Muscle of leg (tissue), 16 donors: ENCODE measurements at places on chromosomes 1 and 21. TPM values are rescaled to one million over a fixed set of nuclear protein-coding genes. Genes with fewer than 3 reads are reported as not detected.

Gene COA6
- polyA plus RNA-seq, result 31.7 TPM

Gene FCRL3
- polyA plus RNA-seq, result not detected

Gene THEM5
- 0.25 TPM for polyA plus RNA-seq

Gene ST6GALNAC5
- 2.2 TPM for polyA plus RNA-seq

GRCh38 chr1:223873044-223873443 is 27.3 kb upstream of the TP53BP2 start:
- no peak for DNase-seq

DNA sequence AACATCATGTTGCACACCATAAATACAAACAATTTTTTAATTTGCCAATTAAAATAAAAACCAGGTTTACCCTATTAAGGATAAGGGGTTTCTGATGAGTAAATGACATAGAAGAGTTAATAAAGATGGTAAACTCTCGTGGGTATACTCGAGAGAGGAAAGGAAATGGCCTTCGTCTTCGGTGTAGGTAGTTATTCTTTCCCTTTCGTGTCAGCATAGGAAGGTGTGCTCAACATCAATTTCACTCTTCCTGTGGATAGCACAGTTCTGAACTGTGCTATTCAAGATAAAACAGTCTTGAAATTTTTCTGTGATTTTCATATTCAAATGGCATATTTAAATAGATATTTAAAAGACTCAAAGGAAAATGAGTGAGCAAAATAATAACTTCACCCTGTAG is 98.2 kb downstream of the RGL1 start:
- DNase-seq, result no peak
